Activated naive CD8-positive, alpha-beta T cell treated with anti-CD3 and anti-CD28 coated beads, Interleukin-2, amount 50 U/mL, for 24 hours (primary cell): ENCODE measurements at places on chromosomes 6 and 20.

GRCh38 chr20:1277529-1278322 is 11.6 kb downstream of the SNPH start:
- DNase-seq, result no peak

GRCh38 chr6:157879873-157880254 is 56.8 kb downstream of the SNX9 start:
- DNase-seq, result no peak

GRCh38 chr6:112189494-112189893 is 64.9 kb downstream of the LAMA4 start:
- no peak for DNase-seq

GRCh38 chr20:41380551-41381193 is 14.1 kb upstream of the EMILIN3 start:
- no peak for DNase-seq

DNA sequence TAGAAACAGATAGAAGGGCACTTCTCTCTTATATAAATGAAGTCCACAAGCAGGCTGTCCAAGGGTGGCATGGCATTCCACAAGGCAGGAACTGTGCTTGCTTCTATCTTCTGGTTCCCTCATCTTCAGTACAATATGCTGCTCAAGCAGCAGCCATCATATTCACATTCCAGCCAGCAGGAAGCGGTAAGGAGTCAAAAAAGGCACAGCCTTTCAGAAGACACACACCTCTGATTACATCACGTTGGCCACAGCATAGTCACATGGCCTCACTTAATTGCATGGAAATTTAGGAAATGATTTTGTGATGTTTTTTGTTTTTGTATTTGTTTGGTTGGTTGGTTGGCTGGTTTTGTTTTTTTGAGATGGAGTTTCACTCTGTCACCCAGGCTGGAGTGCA is 19.0 kb downstream of the REM1 start:
- DNase-seq, result no peak

DNA sequence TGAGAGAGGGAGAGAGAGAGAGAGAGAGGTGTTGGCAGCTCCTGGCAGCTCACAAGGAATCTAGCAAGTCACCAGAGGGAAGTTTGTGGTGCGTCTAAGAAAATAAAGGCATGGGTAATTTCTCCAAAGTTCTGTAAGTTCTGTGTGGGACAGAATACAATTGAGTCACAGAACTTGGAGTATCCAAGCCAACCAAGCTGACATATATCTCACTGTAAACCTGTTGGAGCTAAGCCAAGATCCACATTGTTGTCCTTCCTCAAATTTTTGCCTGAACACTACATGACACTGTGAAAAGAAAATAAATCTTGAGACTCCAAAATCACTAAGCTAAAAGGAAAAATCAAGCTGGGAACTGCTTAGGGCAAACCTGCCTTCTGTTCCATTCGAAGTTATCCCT is 436.7 kb downstream of the MEI4 start:
- no peak for DNase-seq

GRCh38 chr20:53652090-53652858 is 58.6 kb upstream of the ZNF217 start:
- no peak for DNase-seq

DNA sequence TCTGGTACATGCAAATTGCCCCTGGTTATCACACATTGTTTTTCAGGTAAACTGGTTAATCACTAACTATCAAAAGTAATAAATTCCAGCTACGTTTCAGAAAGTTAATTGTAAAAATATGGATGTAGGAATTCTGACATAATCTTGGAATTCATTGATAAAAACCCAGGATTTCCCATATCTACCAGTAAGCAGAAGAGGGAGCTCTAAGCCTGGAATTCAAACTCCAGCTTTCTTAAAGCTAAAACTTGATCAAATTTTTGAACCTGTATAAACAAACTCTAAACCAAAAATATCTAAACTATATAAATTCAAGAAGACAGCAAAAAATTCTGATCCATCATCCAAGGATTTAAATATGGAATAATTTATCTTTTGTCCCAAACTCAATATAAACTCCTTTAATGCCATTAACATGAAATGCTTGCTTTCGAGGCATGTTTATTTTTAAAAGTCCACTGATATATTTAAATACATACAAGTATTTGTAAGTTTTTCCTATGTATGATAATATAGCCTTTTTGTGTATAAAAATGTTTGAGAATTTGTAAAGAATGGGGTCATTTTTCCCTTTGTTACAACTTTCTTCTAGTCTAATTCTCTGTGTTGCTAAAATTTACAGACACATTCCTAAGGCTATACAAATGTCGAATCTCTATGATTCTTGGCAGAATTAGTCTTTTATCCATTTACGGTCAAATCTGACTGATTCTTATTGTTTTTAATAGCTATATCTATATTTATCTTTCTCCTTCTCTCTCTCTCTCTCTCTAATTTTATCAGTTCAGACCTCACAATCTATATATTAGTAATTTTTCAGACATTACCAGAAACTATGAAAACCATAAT is 91.4 kb upstream of the RNF217 start:
- no peak for DNase-seq

DNA sequence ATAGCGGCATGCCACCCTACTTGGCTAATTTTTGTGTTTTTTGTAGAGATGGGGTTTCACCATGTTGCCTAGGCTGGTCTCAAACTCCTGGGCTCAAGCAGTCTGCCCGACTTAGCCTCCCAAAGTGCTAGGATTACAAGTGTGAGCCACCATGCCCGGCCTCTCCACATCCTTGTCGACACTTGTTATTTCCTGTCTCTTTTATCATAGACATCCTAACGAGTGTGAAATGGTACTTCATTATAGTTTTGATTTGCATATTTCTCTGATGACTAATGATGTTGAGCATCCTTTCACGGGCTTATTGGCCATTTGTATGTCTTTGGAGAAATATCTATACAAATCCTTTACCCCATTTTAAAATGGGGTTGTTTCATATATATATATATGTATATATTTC is 39.0 kb upstream of the ASXL1 start:
- DNase-seq, result no peak

DNA sequence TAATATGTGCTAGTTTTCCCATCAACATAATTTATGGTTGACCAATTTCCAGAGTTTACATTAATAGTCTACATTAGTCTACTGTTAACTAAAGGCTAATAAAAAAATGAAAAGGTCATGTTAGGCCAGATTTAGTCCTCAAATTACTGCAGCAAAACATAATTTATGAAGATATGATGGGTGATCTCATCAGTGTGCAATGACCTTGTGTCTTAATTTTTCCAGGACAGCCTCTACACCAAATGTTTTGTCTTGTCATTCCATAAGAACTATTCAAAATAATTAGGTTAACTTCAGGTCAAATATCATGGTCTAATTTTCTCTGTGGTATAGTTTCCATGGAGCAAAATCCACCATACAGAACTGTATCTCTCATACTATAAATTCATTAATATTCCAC is 234.2 kb downstream of the COL12A1 start:
- DNase-seq, result no peak

GRCh38 chr6:24125980-24126379 is at the start of gene NRSN1:
Gene NRSN1, plus strand, starts transcription at chr6:24126215. Its CDS starts 8,113 bp downstream, at chr6:24134328.
- DNase-seq, result peak; percentile 23

- no peak for DNase-seq
These were observed 46.0 kb upstream of the NAA20 start for GRCh38 chr20:19971116-19971515.

GRCh38 chr6:5213836-5214235 is 46.9 kb downstream of the LYRM4 start:
- no peak for DNase-seq

DNA sequence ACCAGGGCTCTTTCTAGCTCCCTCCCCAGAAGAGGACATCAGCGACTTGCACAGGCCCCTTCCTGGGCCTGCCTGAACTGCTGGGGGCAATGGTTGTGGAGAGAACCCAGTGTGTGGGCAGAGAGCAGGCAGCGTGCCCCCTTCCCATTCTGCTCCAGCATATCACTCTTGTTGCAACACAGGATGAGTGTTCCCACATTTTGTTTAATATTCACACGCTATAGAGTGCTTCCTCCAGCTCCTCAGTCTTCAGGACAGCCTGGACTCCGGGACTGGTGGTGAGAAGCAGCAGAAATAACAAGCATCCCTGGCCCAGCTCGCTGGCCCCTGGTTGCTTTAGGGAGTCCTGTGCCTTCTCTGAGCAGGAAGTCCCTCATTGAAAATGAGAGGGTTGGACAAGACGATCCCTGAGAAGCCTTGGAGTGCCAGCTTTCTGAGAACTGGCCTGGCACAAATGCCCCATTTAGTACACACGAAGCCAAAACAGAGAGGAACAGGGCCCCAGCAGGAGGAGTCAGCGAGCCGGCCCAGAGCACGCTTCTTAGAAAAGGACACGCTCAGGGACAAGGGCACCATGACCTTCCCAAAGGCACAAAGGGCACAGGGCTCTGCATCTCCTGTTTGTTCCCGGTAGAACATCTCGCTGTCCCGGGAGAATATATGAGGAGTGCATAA is 84.2 kb upstream of the FOXC1 start:
- no peak for DNase-seq

DNA sequence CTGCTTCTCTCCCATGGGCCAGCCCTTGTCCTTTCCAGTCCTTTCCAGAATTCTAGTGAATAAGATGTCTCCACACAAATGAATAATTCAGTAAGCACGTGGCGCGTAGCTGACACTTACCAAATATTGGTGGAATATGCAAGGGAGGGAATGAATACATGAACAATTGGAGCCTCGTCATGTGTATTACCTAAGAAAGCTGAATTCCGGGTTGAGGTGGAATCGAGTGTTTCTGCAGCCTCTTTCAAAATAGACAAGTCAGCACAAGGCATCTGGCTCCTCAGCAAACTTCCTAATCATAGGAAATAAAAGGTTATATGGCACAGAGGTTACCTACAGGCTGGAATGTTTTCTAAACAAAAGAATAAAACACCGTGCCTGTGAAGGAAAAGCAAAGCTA is 47.0 kb upstream of the NT5E start:
- no peak for DNase-seq

DNA sequence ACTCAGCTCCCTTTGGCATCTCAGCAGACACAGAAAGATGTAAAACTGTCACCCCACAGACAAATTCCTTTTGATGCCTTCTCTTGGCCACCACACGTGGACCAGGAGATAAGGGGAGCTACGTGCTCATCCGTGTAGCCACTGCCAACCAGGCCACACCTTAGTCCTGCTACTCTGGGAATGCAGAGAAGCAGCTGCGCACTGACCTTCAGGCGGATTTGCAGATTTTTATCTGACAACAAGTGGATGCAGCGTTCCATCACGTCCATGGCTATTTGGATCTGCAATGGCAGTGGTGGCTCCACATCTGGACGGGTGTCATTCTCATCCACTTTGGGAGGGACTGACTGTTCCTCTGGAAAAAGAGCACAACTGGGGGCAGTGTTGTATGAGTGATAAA is 30.8 kb downstream of the TTI1 start:
- no peak for DNase-seq

DNA sequence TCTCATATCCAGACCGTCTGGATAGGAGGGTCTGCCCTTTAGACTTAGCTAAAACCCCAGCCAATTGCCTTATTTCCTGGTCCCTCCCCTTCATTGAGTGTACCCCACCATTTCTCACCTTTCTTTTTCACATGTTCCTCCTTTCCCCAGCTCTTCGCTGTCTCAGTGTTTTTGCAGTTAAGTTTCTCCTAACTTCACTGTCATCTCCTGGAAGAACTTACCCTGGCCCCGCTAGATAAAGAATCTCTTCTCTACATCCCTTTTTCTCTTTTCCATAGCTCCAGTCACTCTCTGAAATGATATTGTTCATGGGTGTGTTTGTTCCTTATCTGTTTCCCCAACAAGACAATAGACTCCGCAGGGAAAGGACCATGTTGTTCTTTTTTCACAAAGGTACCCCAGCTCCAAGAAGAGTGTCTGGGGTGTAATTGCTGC is 208.8 kb downstream of the TSHZ2 start:
- no peak for DNase-seq

- DNase-seq, result no peak
These were observed 231.5 kb downstream of the C6orf118 start for GRCh38 chr6:165077876-165078275.

GRCh38 chr6:7541175-7542064 is at the start of gene DSP:
Gene DSP, plus strand, starts transcription at chr6:7541671. Its CDS starts 245 bp downstream, at chr6:7541916.
- DNase-seq, result peak; percentile 42

- DNase-seq, result no peak
These were observed 12.1 kb downstream of the EXOC2 start for GRCh38 chr6:680666-681340.

DNA sequence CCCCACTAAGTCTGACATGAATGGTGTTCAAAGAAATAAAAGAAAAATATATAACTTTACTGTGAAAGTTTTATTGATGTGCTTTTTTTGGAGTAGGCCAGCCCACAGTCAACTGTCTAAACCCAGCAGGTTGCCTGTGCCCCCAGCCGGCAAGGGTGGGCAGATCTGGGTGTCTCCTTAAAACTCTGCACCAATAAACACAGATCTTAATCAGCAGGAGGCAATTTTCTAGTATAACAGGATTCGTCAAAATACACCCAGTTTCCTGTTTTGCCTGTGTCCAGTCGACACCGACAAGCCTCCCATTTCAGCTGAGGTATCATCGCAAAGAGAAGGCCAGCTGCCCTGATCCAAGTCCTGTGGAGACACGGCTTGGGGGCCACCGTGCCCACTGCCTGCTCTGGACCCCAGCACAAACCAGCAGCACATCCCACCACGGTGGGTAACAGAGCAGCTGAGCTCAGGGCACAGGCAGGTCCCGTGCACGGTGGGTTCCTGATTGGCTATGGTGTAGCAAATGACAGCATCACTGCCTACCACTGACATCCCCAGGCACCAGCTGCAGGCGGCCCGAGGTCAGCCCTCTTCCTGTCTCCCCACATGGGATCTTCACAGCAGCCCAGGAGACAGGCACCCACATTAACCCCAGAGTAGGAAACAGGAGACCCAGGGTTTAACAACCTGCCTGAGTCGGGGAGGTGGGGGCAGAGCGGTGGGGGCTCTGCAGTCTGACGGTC is 15.7 kb downstream of the BMP7 start:
- DNase-seq, result peak; percentile 18

- no peak for DNase-seq
These were observed 30.9 kb upstream of the PTPRT start for GRCh38 chr20:43220612-43221011.

- DNase-seq, result no peak
These were observed 52.5 kb downstream of the BCAS1 start for GRCh38 chr20:54017846-54018245.
